ENCODE measurements at places on chromosomes 6 and 20. TPM values are rescaled to one million over a fixed set of nuclear protein-coding genes. Genes with fewer than 3 reads are reported as not detected.

GRCh38 chr6:43090559-43090956, 14.4 kb downstream of the PTK7 start:
- H3K27me3 ChIP-seq, result no peaks in the 10 kb centered on the region
- peak overlapping the region; percentile 67 for H3K27ac ChIP-seq
- no peak overlapping the region for H3K4me3 ChIP-seq
- peaks cover 23% of the 10 kb centered on the region for H3K4me1 ChIP-seq
- no peaks in the 10 kb centered on the region for H3K36me3 ChIP-seq

- no peaks in the 10 kb centered on the region for H3K4me1 ChIP-seq
- DNase-seq, result no peak
- no peaks in the 10 kb centered on the region for H3K27me3 ChIP-seq
- no peak overlapping the region for H3K4me3 ChIP-seq
Observed at GRCh38 chr20:49103647-49104364, 57.7 kb downstream of the CSE1L start.

GRCh38 chr6:49732781-49733180, 11.4 kb downstream of the CRISP3 start:
- H3K27ac ChIP-seq, result no peak overlapping the region
- no peaks in the 10 kb centered on the region for H3K27me3 ChIP-seq
- DNase-seq, result no peak
- H3K4me3 ChIP-seq, result no peak overlapping the region
- H3K36me3 ChIP-seq, result peaks cover 3% of the 10 kb centered on the region
- no peaks in the 10 kb centered on the region for H3K4me1 ChIP-seq

- no peak for DNase-seq
- H3K4me3 ChIP-seq, result no peak overlapping the region
- H3K27me3 ChIP-seq, result no peaks in the 10 kb centered on the region
Observed at GRCh38 chr6:53565886-53566285, 21.0 kb upstream of the GCLC start.

- DNase-seq, result no peak
- no peak overlapping the region for H3K4me3 ChIP-seq
- H3K27me3 ChIP-seq, result no peaks in the 10 kb centered on the region
Observed at GRCh38 chr6:77034161-77034560, 429.1 kb downstream of the HTR1B start.

DNA sequence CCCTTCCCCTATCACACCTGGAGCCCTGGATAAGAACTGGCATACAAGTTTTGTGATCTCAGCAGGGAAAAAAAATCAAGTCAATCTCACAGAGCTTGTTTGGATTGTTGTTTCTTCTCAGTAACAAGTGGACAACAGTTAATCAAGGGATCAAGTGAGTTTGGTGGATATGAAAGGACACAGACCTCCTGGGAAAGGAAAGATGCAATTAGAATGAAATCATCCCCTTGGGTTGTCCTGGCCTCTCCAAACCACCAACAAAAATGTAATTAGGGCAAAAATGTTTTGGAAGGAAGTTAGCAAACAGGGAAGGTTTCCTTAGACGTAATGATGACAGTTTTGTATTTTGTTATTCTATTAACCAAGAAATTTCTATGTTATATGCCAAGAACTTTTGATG, 99.1 kb upstream of the PRDM1 start:
- peaks cover 62% of the 10 kb centered on the region for H3K27me3 ChIP-seq
- no peaks in the 10 kb centered on the region for H3K36me3 ChIP-seq
- peaks cover 19% of the 10 kb centered on the region for H3K4me1 ChIP-seq
- no peak overlapping the region for H3K4me3 ChIP-seq
- no peak overlapping the region for H3K27ac ChIP-seq

- no peaks in the 10 kb centered on the region for H3K36me3 ChIP-seq
- DNase-seq, result peak; percentile 42
- H3K4me1 ChIP-seq, result no peaks in the 10 kb centered on the region
- H3K27ac ChIP-seq, result no peak overlapping the region
- no peak overlapping the region for H3K4me3 ChIP-seq
Observed at GRCh38 chr6:168778201-168778600, 337.2 kb downstream of the SMOC2 start.

DNA sequence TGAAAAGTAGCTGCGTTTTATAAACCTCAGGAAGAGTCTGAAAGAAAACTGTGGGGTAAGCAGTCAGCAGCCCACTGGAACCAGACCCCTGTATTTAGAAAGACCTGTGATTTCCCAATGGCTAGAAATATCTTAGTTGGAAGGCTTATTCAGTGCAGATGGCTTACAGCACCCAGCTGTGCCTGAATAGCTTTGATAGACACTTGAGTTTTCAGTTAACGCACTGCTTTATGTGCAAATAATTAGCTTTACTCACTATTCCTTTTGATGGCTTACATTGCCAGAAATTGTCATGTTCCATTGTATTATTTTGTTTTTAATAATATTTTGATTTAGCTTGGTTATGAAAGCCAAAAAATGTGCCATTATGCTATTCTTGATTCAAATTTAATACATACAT, 465.3 kb upstream of the SYNCRIP start:
- H3K27ac ChIP-seq, result no peak overlapping the region
- peak; percentile 12 for DNase-seq
- no peaks in the 10 kb centered on the region for H3K27me3 ChIP-seq
- H3K4me3 ChIP-seq, result no peak overlapping the region
- H3K36me3 ChIP-seq, result no peaks in the 10 kb centered on the region
- H3K4me1 ChIP-seq, result no peaks in the 10 kb centered on the region

DNA sequence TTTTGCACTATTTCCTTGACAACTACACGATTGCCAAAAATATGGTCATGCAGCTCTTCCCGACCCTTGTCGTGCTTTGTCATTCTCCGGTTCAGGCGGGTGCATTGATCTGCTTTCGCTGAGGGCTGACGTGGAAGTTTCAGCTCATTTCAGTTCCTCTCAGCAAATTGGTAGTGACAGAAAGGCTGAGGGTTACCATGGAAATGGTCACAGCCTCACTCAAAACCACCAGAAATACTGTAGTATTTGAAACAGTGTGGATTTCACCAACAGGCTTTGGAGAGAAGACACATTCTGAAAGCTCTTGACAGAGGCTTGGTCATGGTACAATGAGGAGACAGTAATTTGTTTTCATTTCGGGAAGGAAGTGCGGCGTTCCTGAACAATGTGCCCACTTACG, 99.7 kb upstream of the EXOC2 start:
- H3K36me3 ChIP-seq, result no peaks in the 10 kb centered on the region
- no peak overlapping the region for H3K27ac ChIP-seq
- H3K27me3 ChIP-seq, result peaks cover 48% of the 10 kb centered on the region
- DNase-seq, result no peak
- no peaks in the 10 kb centered on the region for H3K4me1 ChIP-seq
- no peak overlapping the region for H3K4me3 ChIP-seq

GRCh38 chr6:31652925-31653724, 664 bp upstream of the BAG6 start:
- peak overlapping the region; percentile 98 for H3K27ac ChIP-seq
- no peaks in the 10 kb centered on the region for H3K27me3 ChIP-seq
- H3K4me1 ChIP-seq, result peaks cover 54% of the 10 kb centered on the region
- peak overlapping the region; percentile 86 for H3K4me3 ChIP-seq
- no peaks in the 10 kb centered on the region for H3K36me3 ChIP-seq

DNA sequence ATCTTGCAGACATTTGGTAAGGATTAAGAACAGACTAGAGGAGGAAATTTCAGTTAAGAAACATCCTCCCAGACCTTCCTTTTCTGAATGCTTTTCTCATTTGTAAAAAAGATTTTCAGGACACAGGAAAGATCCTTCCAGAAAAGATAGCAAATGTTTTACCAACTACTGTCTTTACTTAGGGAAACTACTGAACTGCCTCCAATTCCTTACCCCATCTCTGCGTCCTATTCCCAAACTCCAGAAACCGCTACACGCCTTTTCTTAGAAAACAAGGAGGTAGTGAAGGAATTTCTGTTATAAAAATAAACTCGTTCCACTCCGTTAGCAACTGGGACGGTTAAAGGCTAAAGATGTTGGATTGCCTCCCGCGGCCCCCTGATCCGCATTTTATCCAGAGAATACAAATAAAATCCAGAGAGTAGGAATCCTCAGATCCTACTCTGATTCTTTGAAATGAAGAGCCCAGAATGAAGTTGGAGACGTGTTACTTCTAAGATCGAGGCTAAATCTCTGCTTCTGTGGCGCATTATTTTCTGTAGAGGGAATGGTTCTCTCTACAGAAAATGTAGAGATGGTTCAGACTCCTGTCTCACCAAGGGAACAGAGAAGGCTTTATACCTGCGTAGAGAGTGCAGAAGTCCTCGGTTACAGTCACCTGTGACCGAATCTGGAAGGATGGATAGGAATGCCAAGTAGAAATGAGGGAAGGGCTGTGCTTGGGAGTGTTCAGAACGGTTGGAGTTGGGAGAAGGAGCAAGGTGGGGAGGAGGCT, 133.0 kb downstream of the GPX5 start:
- peak overlapping the region; percentile 10 for H3K4me3 ChIP-seq
- no peaks in the 10 kb centered on the region for H3K4me1 ChIP-seq
- no peak overlapping the region for H3K27ac ChIP-seq
- H3K36me3 ChIP-seq, result no peaks in the 10 kb centered on the region
- peaks cover 78% of the 10 kb centered on the region for H3K27me3 ChIP-seq
- DNase-seq, result peak; percentile 51

- no peak overlapping the region for H3K4me3 ChIP-seq
- no peaks in the 10 kb centered on the region for H3K4me1 ChIP-seq
- no peak overlapping the region for H3K27ac ChIP-seq
- DNase-seq, result no peak
- no peaks in the 10 kb centered on the region for H3K36me3 ChIP-seq
- H3K27me3 ChIP-seq, result no peaks in the 10 kb centered on the region
Observed at GRCh38 chr20:35104685-35105295, 12.2 kb upstream of the TRPC4AP start.

GRCh38 chr6:18090349-18090786, 32.1 kb downstream of the NHLRC1 start:
- H3K4me3 ChIP-seq, result no peak overlapping the region
- no peak for DNase-seq
- H3K36me3 ChIP-seq, result no peaks in the 10 kb centered on the region
- no peaks in the 10 kb centered on the region for H3K27me3 ChIP-seq
- H3K27ac ChIP-seq, result no peak overlapping the region

DNA sequence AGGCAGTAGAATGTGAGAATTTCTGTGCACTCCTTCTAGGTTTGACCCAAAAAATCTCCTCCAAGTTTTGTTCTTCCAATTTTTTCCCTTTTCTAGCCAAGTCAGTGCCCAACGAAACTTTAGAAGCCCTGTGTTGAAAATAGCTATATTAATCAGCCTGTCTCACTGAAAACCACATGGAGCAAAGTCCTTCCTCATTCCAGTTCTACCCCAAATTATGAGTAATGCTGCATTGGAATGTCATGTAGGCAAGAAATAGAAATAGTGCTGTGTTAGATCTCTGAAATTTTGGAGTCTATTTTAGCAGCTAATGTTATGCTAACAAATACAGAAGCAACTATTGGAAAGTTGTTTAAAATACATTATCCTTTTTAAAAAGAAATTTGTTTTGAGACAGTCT, 725.5 kb downstream of the TBC1D32 start:
- no peaks in the 10 kb centered on the region for H3K4me1 ChIP-seq
- H3K27ac ChIP-seq, result no peak overlapping the region
- no peak for DNase-seq
- no peaks in the 10 kb centered on the region for H3K36me3 ChIP-seq

- no peaks in the 10 kb centered on the region for H3K36me3 ChIP-seq
- H3K4me3 ChIP-seq, result peak within 1 kb of the TSS; percentile 27
- peak within 1 kb of the TSS; percentile 88 for H3K27ac ChIP-seq
- H3K4me1 ChIP-seq, result peaks cover 8% of the 10 kb centered on the region
Observed at GRCh38 chr6:169253337-169254238, at the start of gene THBS2. Gene THBS2 (minus strand): TSS chr6:169253846. CDS start chr6:169250784, 3,062 bp downstream.

DNA sequence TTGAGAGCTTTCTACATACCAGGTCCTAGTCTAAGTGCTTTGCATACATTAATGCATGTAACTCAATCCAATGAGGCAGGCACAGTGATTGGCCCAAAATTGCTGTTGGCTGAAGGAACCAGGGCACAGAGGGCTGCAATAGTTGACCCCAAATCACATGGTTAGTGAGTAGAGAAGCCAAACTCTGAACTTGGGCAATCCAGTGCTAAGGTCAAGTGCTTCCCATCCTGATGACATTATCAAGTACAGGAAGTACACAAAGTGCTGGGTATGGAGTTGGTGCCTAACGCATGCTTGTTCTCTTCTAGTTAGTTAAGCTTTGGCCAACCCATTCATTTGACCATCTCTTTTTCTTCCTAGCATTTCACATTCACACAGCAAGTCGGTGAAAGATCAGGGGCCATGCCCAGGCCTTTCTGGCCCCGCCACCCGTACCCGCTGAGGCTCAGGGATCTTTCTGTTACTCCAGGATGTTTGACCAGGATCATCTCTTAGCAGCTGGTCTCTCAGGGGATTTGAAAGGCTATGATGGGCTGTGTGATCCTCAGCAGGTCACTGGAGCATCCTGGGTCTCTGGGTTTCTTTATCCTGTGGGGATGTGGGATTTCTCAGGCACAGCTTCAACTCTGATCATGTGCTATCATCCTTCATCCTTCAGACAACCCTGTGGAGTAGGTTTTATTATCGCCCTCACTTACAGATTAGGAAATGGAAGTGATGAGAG, 7.0 kb downstream of the KCNB1 start:
- H3K27ac ChIP-seq, result no peak overlapping the region
- H3K4me3 ChIP-seq, result no peak overlapping the region
- H3K36me3 ChIP-seq, result no peaks in the 10 kb centered on the region

GRCh38 chr6:38714239-38715015, 684 bp upstream of the DNAH8 start:
- peaks cover 12% of the 10 kb centered on the region for H3K27me3 ChIP-seq
- peak overlapping the region; percentile 18 for H3K4me3 ChIP-seq
- DNase-seq, result no peak
- H3K36me3 ChIP-seq, result no peaks in the 10 kb centered on the region

DNA sequence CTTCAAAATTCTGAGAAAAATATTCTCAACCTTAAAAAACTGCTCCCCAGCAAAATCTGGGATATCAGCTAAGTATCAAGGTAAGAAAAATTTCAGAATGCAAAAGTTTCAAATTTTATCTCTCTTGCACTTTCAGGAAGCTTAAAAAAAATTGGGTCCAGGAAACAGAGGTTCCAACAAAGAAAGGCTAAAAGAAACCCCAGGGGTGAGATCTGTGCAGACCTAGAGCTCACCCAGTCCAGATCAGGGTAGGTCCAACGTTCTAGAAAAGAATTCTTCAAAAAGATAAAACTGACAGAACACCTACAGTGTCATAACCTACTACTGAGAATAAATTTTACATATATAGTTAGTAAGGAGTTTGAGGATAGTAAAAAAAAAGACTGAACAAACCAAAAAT, 23.5 kb downstream of the ILRUN start:
- H3K4me3 ChIP-seq, result no peak overlapping the region
- DNase-seq, result no peak
- peaks cover 45% of the 10 kb centered on the region for H3K4me1 ChIP-seq
- H3K27ac ChIP-seq, result peak overlapping the region; percentile 69
- H3K27me3 ChIP-seq, result no peaks in the 10 kb centered on the region

- DNase-seq, result peak; percentile 60
- H3K27ac ChIP-seq, result peak overlapping the region; percentile 67
- H3K4me3 ChIP-seq, result no peak overlapping the region
- H3K4me1 ChIP-seq, result peaks cover 19% of the 10 kb centered on the region
- H3K27me3 ChIP-seq, result no peaks in the 10 kb centered on the region
- H3K36me3 ChIP-seq, result no peaks in the 10 kb centered on the region
Observed at GRCh38 chr6:43089874-43090558, 13.9 kb downstream of the PTK7 start.

Gene OOEP
- total RNA-seq, result 0.71 TPM

Gene METTL24
- total RNA-seq, result 3.6 TPM

Gene PROKR2
- total RNA-seq, result not detected

Gene TP53TG5
- total RNA-seq, result not detected

Gene PLEKHG1
- total RNA-seq, result 27.8 TPM

Gene SRPK1
- total RNA-seq, result 47.0 TPM

Gene HTR1B
- 0.65 TPM for total RNA-seq

Gene NKAPL
- 1.0 TPM for total RNA-seq

Gene HCK
- 110 TPM for total RNA-seq

Gene IPCEF1
- 4.5 TPM for total RNA-seq

Gene CD109
- total RNA-seq, result 13.8 TPM

Gene ASIP
- 0.79 TPM for total RNA-seq

Gene RTEL1
- 38.8 TPM for total RNA-seq

Gene ZC3H12D
- total RNA-seq, result 1.9 TPM

Measured in left lung (tissue), 14 donors.